H1 (cell line): ENCODE measurements at places on chromosomes 3 and 15. TPM values are rescaled to one million over a fixed set of nuclear protein-coding genes. Genes with fewer than 3 reads are reported as not detected.

SERPINI1 gene
- total RNA-seq: 5.6 and 9.9 TPM in 2 replicates

SOX2 gene
- total RNA-seq: 247 and 260 TPM in 2 replicates

PPARG gene
- total RNA-seq: 0.27 TPM in 1 of 2 replicates, not detected in the other

LRRC34 gene
- total RNA-seq: 3.3 and 4.6 TPM in 2 replicates

GRCh38 chr3:113685124-113685523 lies 11.3 kb downstream of the USF3 start:
- no peaks in the 10 kb centered on the region for H3K27me3 ChIP-seq
- H3K36me3 ChIP-seq: no peaks in the 10 kb centered on the region
- H3K27ac ChIP-seq: no peak overlapping the region
- no peak for DNase-seq
- no peak overlapping the region for H3K4me3 ChIP-seq
- no peaks in the 10 kb centered on the region; the same call in none of the 2 replicates for H3K4me1 ChIP-seq

GRCh38 chr15:85086855-85087254 lies 105.2 kb downstream of the PDE8A start:
- H3K36me3 ChIP-seq: no peaks in the 10 kb centered on the region; the same call in 1 of the 2 replicates
- no peak overlapping the region for H3K4me3 ChIP-seq
- H3K27ac ChIP-seq: no peak overlapping the region
- H3K4me1 ChIP-seq: no peaks in the 10 kb centered on the region
- H3K27me3 ChIP-seq: no peaks in the 10 kb centered on the region

DNA sequence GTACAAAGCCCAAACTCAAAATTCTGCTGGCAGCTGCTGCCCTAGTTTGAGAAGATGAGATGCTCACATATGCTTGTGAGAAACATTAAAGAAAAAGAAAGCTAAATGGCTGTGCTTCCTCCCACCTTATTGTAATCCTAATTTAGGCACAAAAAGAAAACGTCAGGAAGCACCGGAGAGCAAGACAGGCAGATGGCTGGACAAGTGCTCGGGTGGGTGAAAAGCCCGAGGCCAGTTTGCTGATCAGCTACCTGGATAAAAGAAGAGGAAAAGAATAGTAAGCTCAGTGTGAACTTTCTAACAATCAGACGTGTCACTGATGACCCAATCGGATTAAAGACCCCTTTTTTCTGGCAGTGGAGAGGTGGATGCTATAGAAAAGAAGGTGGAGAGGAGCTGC lies 368.0 kb upstream of the ATP10A start:
- H3K4me3 ChIP-seq: no peak overlapping the region
- H3K27ac ChIP-seq: no peak overlapping the region
- DNase-seq: no peak
- H3K27me3 ChIP-seq: no peaks in the 10 kb centered on the region

DNA sequence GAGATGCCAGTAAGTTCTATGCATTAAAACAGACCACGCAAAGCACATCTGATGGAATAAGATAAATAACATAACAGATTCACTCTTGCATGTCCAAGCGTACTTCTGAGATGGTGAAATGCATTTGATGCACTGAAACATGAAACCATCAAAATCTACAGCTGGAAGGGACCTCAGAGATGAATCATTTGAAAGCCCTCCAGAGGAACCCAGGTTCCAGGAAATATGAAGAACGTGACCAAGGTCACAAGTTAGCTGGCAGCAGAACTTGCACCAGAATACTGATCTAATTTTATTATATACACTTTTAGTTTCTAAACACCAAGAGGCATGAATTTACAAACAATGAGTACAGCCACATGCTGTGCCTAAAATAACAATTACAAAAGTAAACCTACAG lies 957.1 kb downstream of the FHIT start:
- H3K4me1 ChIP-seq: no peaks in the 10 kb centered on the region
- no peak overlapping the region for H3K4me3 ChIP-seq
- no peaks in the 10 kb centered on the region for H3K27me3 ChIP-seq
- H3K36me3 ChIP-seq: no peaks in the 10 kb centered on the region
- H3K27ac ChIP-seq: no peak overlapping the region
- no peak for DNase-seq

- H3K27me3 ChIP-seq: no peaks in the 10 kb centered on the region
- no peak overlapping the region for H3K27ac ChIP-seq
- H3K36me3 ChIP-seq: peaks cover 8% of the 10 kb centered on the region
- no peak for DNase-seq
- H3K4me1 ChIP-seq: no peaks in the 10 kb centered on the region
- no peak overlapping the region for H3K4me3 ChIP-seq
These were observed 45.9 kb downstream of the CHAC1 start for GRCh38 chr15:40999190-40999589.

DNA sequence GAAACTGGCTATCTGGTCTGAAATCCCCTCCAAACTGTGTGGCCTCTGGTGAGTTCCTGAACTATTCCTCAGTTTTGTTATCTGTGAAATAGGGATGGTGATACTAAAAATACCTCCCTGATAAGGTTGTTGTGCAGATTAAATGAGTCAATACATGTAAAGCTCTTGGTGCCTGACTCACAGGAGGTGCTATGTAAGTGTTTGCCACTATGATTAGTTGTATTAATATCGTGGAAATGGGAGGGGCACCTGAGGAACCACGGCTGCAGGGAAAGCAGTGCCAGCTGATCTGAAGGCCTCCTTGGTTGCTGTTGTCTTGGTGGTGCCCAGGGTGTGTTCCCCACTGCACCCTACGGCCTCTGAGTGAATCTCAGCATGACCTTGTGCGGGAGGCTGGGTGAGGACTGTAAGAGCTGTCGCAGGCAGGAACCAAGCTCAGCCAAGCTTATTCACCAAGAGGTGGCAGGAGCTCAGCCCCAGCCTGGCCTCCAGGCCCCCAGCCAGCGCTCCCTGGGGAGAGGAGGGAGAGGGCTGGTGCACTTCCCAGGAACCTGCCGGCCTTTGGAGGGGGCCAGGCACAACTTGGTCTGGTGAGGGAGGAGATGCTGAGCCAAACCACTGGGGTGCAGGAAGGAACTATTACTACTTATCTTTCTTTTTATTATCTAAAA lies 44.8 kb upstream of the CCDC174 start:
- H3K36me3 ChIP-seq: no peaks in the 10 kb centered on the region
- H3K4me1 ChIP-seq: peaks cover 2% of the 10 kb centered on the region
- peaks cover 11% of the 10 kb centered on the region; the same call in 1 of the 2 replicates for H3K27me3 ChIP-seq
- DNase-seq: no peak

- H3K4me1 ChIP-seq: no peaks in the 10 kb centered on the region
- no peak overlapping the region for H3K4me3 ChIP-seq
- no peak overlapping the region for H3K27ac ChIP-seq
- no peak for DNase-seq
- no peaks in the 10 kb centered on the region for H3K27me3 ChIP-seq
These were observed 129.8 kb downstream of the CACNA1D start for GRCh38 chr3:53624061-53624857.

DNA sequence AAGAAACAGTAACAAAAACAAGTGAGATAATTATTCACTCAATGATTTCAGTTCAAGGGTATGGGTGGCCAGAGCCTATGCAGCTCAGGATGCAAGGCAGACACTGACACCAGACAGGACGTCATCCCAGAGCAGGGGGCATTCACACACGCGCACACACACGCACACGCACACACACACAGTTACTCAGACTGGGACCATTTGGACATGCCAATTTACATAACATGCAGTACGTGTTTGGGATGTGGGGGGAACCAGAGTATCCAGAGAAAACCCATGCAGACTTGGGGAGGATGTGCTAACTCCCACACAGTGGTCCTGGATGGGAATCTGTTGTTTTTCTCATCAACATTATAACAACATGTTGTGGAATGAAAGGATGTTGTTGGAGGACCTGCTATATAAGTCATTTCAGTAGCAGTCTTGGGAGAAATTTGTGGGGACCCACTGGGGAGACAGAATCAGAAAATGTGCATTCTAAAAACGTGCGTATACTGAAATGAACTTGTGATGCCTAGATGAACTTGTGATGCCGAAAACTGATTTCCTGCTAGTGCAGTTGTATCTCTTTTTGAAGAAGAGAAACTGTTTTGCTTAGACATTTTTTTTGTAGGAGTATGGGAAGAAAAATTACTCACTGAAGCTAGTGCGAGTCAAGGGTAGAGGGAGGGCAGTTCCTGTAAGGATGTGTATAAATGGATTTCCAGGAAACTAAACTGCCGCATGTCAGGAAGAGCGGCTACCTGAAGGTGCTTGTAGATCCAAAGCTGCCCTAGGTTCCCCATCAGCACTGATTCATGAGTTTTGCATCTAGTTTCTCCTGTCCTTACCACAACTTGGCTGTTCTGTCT lies 25.2 kb downstream of the CD200 start:
- DNase-seq: no peak
- no peak overlapping the region for H3K27ac ChIP-seq
- H3K4me1 ChIP-seq: peaks cover 20% of the 10 kb centered on the region
- H3K27me3 ChIP-seq: no peaks in the 10 kb centered on the region
- peaks cover 27% of the 10 kb centered on the region for H3K36me3 ChIP-seq
- no peak overlapping the region for H3K4me3 ChIP-seq

- DNase-seq: no peak
- no peaks in the 10 kb centered on the region for H3K36me3 ChIP-seq
- no peaks in the 10 kb centered on the region for H3K4me1 ChIP-seq
- H3K27ac ChIP-seq: no peak overlapping the region
These were observed 36.0 kb upstream of the LEKR1 start for GRCh38 chr3:156790156-156790555.

DNA sequence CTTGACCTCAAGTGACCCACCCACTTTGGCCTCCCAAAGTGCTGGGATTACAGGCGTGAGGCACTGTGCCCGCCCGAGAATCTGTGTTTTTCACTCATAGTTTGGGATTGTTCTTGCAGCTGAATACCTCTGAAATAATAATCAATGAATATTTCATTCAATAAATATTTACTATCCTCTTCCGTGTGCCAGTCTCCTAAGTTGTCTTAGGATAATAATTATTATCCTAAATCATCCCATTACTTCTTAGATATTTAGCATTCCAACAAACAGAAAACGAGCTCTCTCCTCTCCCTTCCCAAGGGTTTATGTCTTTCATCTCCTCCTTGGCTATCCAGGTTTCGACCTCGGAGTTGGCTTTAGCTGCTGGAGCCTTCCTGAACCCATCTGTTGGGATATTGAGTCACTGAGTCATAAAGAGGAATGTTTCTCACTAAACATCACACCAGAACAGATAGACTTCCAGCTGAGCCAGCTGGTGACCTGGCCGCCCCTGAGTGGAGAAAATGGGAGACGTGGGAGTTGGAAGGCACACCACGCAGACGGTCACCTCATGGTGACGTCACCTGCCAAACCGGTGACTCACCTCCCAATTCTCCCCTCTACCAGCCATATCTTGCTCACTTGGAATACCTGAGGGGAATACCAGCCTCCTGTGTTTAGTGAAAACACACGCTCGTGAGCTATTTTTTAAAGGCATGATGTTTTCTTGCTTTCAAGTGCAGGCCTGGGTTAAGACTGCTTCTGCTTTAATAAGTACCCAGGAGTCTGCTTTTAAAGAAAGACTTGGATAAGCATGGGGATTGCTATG lies 43.9 kb downstream of the BHLHE40 start:
- H3K27me3 ChIP-seq: no peaks in the 10 kb centered on the region
- H3K4me1 ChIP-seq: no peaks in the 10 kb centered on the region
- no peak overlapping the region for H3K4me3 ChIP-seq
- H3K27ac ChIP-seq: no peak overlapping the region
- no peak for DNase-seq
